Regular cardiac myocyte (primary cell): ENCODE measurements at places on chromosomes 4 and X. TPM values are rescaled to one million over a fixed set of nuclear protein-coding genes. Genes with fewer than 3 reads are reported as not detected.

Gene PDGFC
- total RNA-seq: 53.3 and 67.9 TPM in 2 replicates

Gene ANXA3
- total RNA-seq: 3.6 and 40.6 TPM in 2 replicates

Gene MMRN1
- 3.4 and 3.8 TPM in 2 replicates for total RNA-seq

Gene OPRPN
- total RNA-seq: not detected in 2 replicates
